ENCODE measurements at places on chromosomes 6 and 20. TPM values are rescaled to one million over a fixed set of nuclear protein-coding genes. Genes with fewer than 3 reads are reported as not detected.

The PI16 gene
- not detected for total RNA-seq

The NT5E gene
- total RNA-seq = 127 TPM

The LAMA2 gene
- total RNA-seq = 4.3 TPM

The PLCB1 gene
- total RNA-seq = 0.43 TPM

The CASS4 gene
- total RNA-seq = not detected

The RGS17 gene
- 6.5 TPM for total RNA-seq

The CYP24A1 gene
- 0.05 TPM for total RNA-seq

GRCh38 chr20:41178904-41179432 lies 41.6 kb downstream of the PLCG1 start:
- no peak for DNase-seq

- peak; percentile 82 for DNase-seq
Measured at GRCh38 chr6:5995949-5996713, 10.6 kb downstream of the NRN1 start.

GRCh38 chr6:101666256-101666655 lies 272.7 kb downstream of the GRIK2 start:
- DNase-seq = peak; percentile 46

- DNase-seq = no peak
Measured at GRCh38 chr6:21807299-21808044, 213.9 kb downstream of the SOX4 start.

DNA sequence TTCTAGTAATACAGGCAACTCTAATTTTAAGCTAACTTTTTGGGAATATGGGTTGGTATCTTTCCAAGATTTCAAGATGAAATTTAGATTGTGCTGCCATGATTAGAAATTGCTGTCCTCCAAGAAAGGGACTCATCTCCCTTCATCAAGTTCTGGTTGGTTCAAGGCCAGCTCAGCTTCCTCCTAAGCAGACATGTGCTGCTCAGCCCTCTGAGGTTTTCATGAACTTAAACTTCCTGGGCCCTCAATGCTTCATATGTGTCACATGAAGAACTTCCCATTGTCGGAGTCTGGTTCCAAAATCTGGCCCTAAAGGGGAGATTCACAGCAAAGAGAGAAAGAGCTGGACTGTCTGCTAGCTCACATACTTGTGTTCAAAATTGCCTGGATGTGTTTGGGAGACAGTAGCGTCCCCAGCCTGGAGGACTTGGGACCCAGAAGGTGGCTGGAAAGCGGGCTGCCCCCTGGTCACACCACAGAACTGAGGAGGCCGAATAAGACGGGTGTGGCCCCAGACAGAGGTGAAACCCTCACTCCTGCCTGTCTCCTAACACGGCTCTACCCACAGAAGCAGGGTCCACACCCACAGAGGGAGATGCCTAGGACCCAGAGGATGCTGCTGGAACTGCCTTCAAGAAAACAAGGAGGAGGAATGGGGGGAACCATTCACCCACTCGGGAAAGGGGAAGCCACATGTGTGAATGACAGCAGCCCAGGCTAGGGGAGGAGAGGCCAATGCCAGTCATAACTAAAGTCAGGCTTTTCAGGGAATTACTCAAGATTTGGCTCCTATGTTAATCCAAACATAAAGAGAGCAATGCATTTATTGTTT lies 54.3 kb upstream of the GPR31 start:
- DNase-seq = no peak

GRCh38 chr20:62935968-62936585 lies 1.9 kb upstream of the GID8 start:
- no peak for DNase-seq

GRCh38 chr20:57316795-57317201 lies 12.8 kb upstream of the SPO11 start:
- no peak for DNase-seq

DNA sequence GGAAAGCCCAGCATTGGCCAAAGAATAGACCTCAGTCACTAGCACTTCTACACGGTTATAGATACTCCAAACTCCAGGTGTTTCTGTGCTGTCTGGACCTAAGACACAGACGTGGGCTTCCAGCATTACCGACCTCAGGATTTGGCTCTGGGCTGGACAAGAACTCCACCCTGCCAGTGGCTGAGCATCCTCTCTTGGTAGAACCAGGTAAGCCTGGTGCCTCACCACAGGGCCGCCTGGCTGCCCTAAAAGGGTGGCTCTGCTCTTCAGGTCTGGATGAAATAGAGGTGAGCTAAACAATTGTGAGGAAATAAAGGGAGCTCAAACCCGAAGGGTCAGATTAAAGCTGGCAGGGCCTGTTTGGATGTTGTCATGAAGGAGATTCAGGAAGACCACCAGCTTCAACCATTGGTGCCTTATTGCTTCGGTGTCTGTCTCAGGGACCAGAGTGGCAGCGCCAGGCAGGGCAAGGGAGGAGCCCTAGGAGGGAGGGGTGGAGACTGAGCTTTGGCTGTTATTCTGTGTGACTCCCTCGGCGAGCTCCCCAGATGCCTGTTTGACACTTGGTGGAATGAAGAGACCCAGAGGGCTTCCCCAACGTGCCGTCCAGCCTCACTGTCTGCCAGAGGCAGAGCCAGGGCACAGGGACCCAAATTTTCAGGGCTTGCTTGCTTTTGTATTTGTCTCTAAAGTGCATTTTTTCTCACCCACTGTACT lies 8.6 kb downstream of the SYNDIG1 start:
- DNase-seq = no peak

DNA sequence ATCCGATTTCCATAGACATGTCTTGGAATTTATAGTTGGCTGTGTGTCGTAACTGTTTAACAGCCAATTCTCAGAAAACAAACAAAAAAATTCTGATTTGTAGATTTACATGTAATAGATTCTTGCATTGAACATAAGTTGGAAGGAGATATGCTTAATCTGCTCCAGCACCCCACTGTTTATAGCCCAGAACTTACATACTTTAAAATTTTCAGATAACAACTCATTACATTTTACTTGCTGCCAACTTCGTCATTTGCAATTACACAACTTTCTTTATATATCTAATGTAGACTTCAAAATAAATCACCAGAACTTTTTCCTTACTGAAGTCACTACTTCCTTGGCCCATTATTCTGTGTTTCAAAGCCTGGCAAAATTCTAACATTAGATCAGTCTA lies 472.3 kb upstream of the EYS start:
- no peak for DNase-seq

- no peak for DNase-seq
Measured at GRCh38 chr20:3935956-3936340, 46.8 kb downstream of the PANK2 start.

DNA sequence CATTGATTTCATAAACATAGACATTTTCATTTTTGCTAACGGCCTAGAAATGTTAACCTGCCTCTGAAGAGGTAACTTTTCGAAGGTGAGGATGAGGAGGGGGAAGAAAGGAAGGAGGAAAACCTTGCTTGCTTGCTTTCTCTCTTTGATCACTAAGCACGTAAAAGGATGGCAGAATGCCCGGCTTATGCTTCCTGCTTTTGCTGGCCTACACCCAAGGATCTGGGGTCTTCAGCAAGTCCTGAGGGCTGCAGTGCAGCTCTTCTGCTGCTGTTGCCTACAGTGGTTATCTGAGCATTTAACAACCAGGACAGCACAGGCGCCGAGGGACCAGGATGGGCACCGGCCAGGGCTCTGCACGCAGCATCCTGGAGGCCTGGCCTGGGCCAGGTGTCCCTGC lies 150.8 kb upstream of the TAB2 start:
- DNase-seq = no peak

- no peak for DNase-seq
Measured at GRCh38 chr20:31821427-31821826, 2.3 kb downstream of the MYLK2 start.

GRCh38 chr6:119163006-119163405 lies 84.5 kb upstream of the FAM184A start:
- DNase-seq = no peak

DNA sequence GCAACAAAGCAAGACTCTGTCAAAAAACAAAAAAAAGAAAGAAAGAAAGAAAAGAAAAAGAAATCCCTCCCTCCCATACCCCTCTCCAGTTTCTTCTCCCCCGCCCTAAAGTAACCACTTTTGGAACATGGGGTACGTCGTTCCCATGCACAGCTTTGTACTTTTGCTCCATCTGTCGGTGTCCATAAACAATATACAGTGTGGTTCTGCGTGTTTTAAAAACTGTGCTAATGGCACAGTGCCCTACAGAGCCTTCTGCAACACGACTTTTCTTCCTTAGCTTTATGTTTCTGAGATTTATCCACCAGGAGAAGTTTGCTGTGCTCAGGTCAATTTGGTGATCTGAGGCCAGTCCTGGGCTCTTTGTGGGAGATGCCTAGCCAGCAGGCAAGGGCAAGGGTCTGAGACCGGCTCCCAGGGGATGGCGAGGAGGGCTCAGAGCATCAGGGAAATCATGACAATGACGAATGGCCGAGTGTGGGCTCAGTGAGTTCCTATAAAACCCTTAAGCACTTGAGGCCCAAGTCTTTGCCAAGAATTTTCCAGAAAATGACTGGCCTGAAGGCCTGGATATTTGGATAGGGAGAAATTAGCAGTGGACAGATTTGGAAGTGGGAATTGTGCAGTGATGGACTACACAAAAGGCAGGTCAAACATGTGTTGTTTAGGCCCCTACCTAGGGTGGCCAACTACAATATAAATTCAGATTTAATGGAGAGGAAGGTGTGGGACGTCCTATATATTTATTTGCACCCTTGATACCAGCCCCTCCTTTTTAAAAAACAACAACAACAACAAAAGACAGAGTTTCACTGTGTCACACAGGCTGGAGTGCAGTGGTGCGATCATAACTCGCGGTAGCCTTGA lies 1.9 kb upstream of the BCAS4 start:
- DNase-seq = no peak

DNA sequence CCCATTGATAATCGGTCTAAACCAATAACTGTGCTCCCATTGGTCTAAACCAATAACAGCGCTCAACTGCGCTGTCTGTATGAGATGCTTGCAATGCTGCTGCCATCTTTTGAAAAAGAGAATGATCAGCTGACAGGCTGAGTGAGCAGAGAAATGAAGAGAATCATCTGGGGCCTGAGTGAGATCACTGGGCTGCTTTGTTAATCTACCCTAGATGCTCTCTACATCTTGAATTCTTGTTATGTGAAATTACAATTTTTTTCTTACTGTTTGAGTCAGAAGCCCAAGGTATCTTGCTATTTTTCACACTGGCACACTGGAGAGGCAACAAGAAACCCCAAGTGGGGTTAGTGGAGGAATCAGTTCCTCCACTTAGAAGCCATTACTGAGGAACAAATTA lies 91.5 kb upstream of the GCM1 start:
- no peak for DNase-seq

GRCh38 chr6:25727028-25727427 lies 27.5 kb upstream of the SLC17A4 start:
- no peak for DNase-seq

GRCh38 chr6:52410979-52411378 lies 9.2 kb upstream of the EFHC1 start:
- DNase-seq = no peak

GRCh38 chr6:97085772-97086171 lies 161.2 kb downstream of the KLHL32 start:
- peak; percentile 8 for DNase-seq

- DNase-seq = no peak
Measured at GRCh38 chr6:15921243-15921642, 207.6 kb upstream of the MYLIP start.

DNA sequence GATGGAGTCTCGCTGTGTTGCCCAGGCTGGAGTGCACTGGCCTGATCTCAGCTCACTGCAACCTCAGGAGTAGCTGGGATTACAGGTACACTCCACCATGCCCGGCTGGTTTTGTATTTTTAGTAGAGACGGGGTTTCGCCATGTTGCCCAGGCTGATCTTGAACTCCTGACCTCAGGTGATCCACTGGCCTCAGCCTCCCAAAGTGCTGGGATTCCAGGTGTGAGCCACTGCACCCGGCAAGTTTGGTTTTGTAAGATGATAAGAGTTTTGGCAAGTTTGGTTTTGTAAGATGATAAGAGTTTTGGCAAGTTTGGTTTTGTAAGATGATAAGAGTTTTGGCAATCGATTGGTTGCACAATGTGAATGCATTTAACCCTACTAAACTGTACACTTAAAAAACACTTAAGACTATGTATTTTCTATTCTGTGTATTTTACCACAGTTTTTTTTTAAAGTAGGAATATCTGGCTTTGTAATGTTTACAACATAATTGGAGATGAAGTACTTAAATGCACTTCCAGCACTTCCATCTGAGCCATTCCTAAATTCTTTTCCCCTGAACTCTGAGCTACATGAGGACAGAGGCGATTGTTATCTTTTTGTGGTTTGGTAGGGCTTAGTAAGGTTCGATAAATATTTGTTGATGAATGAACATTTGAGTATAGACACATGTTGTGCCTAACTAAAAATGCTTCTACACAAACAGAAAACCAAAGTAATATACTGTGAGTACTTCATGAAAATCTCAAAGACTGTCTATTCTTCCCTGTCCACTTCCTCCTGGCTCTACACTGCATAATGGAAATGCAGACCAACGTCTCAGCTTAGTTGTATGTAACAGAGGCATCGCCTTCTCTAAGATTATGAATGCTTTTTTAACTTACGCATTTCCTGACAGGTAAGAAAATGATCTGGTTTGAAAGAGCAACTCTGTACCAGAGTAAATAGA lies 18.8 kb downstream of the SAMHD1 start:
- no peak for DNase-seq

DNA sequence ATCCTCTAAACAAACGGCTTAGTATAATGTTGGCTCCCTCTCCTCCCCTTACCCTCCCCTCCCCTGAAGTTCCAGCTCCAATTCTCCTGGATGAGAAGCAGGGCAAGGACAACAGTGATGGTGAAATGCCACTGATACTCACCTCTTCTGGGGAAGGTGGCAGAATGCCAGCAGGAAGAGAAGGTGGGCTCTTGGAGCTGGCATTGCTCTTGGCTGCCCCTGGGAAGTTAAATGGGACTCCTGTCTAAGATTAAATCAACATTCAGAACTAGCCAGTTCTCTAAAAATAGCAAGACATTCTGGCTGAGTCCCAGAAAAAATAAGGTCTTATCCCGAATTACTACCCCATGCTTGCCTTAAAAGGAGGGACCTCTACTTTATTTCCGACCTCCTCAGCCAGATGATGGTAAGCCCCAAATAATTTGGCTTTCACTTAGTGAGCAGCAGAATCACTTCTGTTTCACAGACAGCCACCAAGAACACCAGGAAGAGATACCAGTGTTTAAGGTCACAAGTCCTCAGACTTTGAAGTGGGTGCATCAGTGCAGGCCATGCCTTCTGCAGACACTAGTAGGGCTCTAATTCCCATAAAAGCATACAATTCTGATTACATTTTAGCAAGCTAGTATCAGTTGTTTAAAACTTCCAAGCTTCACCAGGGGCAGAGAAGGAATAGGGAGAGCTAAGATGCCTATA lies 46.0 kb upstream of the IL17A start:
- DNase-seq = no peak

- no peak for DNase-seq
Measured at GRCh38 chr20:12989586-12990115, 19.1 kb upstream of the SPTLC3 start.

GRCh38 chr6:134676307-134677281 lies 273.3 kb downstream of the ALDH8A1 start:
- DNase-seq = no peak

DNA sequence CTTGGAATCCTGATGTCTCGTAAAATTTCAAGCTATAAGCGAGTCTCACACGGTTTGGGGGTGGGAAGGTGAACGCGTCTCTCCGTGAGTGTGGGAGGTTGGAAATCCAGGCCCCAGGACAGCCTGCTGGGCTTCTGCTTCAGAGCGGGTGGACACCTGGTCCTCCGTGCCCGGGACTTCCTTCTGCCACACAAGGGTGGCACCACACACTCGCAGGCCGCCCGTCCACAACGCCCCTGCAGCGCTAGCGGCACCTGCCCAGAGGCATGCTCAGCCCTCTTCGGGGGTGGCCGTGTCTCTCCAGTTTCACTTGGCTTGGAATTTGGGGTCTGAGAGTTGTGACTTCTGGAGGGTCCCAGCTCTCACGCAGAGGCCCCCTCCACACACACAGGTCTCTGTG lies 151.9 kb downstream of the PHACTR3 start:
- DNase-seq = no peak

- DNase-seq = no peak
Measured at GRCh38 chr6:137391061-137391814, 103.0 kb downstream of the OLIG3 start.

Data from A172 (cell line).